Hair follicular keratinocyte (primary cell): ENCODE measurements at places on chromosomes 2 and 18. TPM values are rescaled to one million over a fixed set of nuclear protein-coding genes. Genes with fewer than 3 reads are reported as not detected.

Gene ZNF892
- 2.7 and 3.1 TPM in 2 replicates for total RNA-seq

Gene OSR1
- 4.5 and 8.1 TPM in 2 replicates for total RNA-seq

Gene ADRA2B
- total RNA-seq = 0.08 TPM in 1 of 2 replicates, not detected in the other

Gene SNED1
- total RNA-seq = 0.08 and 1.2 TPM in 2 replicates

Gene PPP1R1C
- 8.6 and 15.3 TPM in 2 replicates for total RNA-seq

Gene CROCC2
- total RNA-seq = not detected in 2 replicates

Gene IL36RN
- 0.15 and 1.0 TPM in 2 replicates for total RNA-seq

Gene CREG2
- total RNA-seq = 0.31 and 0.53 TPM in 2 replicates

Gene HIBCH
- 15.1 and 15.5 TPM in 2 replicates for total RNA-seq
